ENCODE measurements at places on chromosomes 7 and 10.
A peak's percentile ranks its signal among the peaks of the same experiment; 100 is the strongest.

DNA sequence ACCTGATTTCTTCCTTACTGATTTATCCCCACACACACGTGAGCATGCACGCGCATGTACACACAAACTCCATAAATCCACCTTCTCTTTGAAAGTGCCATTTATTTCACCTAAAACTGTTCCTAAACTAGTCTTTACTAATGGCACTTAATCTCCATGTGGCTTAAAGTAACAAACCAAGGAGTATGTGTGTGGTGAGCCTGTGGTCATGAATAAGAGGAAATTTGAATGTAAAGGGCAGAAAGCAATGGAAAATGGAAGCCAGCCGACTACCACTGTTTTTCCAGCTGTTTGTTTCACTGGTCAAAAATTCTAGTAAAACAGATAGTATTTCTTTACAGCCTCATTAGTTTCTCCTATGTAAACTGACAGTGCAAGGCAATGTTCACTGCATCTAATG lies 23.8 kb downstream of the SEMA3C start:
- DNase-seq = no peak

DNA sequence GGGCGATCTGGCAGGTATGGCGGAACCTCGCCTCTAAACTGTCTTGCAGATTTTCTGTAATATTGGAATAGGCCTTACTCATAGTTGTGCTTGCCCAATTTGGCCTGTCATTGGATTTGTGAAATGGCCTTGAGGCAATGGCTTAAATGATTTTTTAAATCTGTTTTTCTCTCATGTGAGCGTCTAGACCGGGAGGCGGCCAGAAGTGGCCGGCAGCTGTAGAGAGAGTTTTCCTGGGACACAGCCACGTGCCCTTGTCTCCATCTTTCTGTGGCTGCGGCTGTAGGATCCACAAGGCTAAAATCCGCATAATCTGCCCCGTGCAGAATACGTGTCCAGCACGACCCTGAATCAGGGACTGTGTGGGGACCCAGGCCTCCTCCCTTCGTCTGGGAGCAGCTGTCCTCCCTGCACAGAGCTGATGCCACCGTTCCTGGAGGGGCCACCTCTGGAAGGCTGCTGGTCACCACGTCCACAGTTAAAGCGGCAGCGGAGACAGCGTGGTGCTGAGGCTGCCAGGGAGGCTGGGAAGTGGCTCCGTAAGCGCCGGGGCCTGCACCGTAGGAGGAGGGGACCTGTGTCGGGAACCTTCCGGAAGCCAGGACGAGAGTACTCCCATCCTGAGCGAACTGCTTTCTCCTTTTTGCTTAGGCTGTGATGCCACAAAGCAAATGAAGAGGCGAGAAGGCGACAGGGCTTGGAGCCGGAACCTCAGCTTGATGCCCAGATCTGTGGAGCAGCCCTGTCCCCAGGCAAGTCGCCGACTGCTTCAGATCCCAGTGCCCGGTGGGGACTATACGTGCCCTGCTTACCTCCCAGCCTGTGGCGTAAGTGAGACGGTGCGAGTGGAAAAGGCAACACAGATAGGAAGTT lies 99.8 kb downstream of the DYNC2I1 start:
- DNase-seq = no peak

- DNase-seq = no peak
These were observed 314.6 kb downstream of the TNS3 start for GRCh38 chr7:47267346-47267745.

GRCh38 chr10:49509771-49510303 lies 29.1 kb downstream of the ERCC6 start:
- DNase-seq = no peak

- DNase-seq = peak; percentile 26
These were observed 26.0 kb downstream of the ASB4 start for GRCh38 chr7:95511716-95512260.

DNA sequence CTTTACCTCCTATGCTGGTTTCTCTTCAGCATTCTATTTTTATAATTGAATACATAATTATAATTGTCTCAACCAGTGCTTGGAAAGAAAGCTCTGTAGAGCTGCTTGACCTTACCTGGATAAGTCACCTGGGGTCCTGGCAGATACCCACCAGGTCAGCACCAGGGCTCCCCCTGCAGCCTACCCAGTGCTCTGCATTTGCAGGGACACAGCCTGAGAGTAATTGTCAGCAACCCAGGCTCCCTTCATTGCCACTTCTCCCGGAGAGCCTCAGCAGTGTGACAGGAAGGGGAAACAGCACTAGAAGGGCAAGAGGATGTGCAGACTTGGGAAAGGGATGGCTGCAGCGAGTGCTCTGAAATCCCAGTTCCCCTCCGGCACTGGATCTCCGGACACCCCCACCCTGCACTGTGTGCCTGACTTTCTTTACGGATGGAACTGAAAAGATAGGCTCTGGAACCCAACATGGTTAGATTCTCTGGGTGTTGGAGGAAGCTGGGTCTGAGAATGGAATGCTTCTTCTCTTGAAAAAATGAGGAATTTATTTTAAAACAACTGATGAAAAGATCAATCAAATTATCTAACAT lies 11.4 kb upstream of the PAX4 start:
- DNase-seq = no peak

DNA sequence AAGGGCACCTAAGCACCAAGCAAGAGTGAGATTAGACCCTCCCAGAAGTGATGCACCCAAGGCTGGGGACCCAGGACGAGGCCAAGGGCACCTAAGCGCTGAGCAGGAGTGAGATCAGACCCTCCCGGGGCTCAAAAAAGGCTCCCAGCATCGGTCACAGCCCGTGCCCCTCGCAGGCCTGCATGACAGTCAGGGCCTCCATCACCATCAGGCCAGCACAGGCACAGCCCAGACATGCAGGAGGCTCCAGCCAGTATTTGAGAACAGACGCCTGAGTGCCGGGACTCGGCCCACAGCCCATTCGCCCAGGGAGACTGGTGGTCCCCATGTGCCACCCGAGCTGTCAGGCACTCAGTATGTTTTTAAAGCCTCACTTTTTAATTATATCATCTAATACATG lies 595.9 kb downstream of the PTPRN2 start:
- no peak for DNase-seq

DNA sequence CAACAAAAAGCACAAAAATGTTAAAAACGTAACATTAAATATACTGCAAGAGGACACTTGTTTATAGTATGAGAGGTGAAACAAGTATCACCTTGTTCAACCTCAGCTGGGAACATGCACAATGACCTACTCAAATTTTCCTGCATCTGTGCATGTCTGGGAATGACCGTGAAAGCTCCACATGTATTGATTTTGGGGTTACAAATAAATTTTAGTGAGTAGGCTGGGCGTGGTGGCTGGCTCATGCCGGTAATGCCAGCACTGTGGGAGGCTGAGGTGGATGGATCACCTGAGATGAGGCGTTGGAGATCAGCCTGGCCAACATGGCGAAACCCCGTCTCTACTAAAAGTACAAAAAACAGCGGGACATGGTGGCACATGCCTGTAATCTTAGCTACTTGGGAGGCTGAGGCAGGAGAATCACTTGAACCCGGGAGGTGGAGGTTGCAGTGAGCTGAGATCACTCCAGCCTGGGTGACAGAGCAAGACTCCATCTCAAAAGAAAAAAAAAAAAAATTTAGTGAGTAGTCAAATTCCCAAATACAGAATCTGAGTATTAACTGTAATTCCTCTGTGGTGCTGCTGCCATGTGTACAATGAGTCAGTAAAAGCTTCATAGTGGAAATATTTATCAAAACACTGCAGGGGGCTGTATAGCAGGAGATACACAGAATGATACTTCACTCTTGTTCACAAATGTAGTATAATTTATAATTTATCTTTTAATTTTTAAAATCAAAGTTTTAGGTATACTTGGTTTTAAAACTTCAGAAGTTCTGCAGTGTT lies 41.1 kb downstream of the SUGCT start:
- DNase-seq = no peak

DNA sequence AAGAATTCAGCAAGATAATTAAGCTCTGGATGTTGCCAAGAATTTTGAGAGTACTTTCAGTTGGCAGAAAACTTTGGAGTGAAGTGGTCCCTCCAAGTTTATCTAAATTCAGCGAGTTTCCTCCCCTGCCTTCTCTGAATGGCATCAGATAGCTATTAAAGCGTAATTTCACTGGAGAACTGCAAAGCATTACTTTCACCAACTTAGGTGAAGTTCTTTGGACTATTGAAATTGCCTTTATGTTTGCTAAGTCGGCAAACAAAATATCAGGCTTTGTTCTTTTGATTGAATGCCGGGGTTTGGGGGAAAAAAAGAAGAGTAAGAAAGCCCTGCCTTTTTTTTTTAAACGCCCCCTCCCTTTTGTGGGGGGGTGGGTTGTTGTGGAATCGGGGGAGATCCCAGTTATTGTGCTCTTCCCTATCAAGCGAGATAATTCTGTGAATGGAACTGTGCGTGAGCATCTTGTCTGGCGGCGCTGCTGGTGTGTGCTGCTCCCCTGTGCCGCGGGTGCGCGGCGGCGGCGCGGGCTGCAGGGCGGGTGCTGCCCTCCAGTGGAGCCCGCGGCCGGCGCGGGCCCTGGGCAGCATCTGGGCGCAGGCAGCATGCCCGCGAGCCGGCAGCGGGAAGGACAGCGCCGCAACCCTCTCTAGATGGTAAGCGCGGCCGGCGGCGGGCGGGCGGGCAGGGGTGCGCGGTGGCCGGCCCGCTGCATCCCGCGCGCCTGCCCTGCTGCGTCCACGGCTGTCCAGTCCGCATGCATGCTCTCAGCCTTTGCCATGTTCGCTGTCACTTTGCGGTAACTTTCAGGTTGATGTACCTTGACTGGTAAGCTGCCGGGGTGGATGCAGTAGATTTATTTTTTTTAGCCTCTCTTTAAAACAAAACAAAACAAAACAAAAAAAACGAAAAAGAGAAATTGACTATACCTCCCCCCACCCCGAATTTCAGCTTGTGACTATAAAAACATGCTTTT lies 176.5 kb downstream of the TCF7L2 start:
- no peak for DNase-seq

- no peak for DNase-seq
These were observed 3.4 kb downstream of the CALHM2 start for GRCh38 chr10:103448746-103449145.

- no peak for DNase-seq
These were observed 81.6 kb downstream of the BBS9 start for GRCh38 chr7:33210958-33211357.

- no peak for DNase-seq
These were observed 22.7 kb downstream of the ELFN1 start for GRCh38 chr7:1692515-1693418.

GRCh38 chr10:122132882-122133565 lies 138.1 kb upstream of the BTBD16 start:
- DNase-seq = no peak

DNA sequence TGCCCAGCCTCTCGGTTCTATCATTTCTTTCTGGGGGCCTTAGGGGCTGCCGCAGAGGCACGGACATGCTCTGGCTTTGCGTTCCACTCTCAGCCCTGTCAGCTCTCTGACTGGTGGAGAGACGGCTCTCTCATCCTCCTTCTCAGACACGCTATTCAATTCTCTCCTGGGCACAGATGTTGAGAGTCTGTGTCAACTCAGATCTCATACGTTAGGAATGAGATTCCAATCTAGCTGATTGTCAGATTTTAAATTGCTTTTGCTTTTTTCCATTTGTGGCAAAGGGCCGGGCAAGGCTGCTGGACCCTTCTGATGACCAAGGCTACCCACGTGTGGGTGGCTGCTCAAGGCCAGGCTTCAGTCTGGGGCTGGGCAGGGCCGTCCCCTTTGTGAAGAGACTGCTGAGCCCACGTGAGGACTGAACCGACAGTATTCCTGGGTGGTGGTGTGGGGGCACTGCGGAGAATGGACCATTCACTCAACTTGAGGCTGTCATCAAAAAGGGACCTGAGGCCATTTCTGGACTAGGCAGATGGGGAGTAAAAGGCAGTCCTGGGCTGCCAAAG lies 71.5 kb downstream of the CLEC2L start:
- no peak for DNase-seq

DNA sequence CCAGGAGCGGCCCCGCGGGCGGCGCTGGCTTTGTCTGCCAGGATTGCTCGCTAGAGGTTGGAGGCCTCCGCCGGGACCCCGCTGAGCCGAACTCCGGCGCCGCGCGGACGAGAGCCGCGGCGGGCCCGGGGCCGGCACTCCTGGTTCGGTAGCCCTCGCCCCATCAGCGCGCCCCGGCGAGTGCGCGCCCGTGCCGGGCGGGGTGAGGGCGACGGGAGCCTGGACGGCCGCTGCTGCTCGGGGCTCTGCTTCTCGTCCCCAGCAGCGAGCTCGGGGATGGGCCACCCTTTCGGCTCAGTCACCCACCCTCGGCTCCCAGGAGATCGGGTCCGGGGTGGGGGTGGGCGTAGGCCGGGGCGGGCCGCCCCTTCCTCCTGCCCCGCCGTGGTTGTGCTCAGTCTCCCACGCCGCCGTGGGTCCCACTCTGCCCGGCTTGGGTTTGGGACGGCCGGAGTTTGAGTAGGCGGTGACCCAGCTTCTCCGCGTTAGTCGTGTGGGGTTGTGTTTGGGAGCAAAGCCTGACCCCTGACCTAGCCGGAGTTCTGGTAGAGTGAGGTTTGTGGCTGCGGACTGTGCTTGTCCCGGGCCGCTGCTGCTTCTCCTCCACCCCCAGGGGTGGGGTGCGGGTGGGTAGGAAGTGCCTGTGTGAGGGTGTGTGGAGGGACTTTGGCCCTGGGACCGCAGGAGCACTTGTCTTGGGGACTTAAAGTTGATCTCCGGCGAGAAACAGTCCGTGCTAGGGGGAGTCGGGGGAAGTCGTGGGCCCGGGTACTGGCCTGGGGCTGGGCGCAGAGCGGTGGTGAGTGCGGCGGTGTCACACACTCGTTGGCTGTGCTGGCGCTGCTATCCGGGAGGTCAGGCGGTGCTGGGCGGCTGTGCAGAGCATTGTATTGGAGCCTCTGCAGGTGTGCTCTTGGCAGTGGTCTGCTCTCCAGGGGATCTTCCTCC lies 677 bp downstream of the TSPAN14 start:
- no peak for DNase-seq

DNA sequence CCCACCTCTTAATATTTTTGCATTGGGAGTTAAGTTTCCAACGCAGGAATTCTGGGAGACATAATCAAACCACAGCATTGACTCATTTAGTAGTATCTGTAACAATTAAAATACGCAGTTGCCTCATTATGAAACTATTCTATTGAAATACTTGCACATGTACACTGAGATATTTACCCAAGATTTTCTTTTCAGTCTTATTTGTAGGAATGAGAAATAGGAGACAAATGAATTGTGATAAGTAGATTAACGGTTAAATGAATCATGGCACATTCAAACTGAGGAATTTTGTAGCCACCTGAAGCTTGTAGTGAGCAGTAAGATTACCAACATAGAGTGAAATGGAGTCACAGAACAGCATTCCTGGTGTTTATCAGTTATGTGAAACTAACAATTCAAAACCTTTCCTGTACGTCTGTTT lies 18.1 kb downstream of the RP9 start:
- no peak for DNase-seq

DNA sequence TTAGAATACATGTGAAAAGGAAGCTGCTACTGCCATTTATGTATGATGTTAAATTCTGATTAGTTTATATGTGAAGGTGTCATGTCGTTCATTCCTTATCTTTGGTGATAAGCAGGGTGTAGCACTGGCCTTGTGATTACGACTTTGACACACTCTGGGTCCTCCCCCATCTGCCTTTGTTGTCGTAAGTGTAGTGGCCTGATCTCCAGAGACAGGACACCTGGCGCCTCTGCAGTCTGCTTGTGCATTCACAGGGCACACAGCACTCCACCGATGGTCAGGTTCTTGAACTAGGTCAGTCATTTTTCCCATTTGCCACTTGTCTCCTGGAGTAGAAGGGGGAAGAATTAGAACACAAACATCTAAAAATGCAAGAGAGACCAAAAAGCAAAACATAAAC lies 186.0 kb downstream of the PRKCQ start:
- DNase-seq = no peak
